GM23248 (cell line): ENCODE measurements at places on chromosomes 4 and X.
A peak's percentile ranks its signal among the peaks of the same experiment; 100 is the strongest.

DNA sequence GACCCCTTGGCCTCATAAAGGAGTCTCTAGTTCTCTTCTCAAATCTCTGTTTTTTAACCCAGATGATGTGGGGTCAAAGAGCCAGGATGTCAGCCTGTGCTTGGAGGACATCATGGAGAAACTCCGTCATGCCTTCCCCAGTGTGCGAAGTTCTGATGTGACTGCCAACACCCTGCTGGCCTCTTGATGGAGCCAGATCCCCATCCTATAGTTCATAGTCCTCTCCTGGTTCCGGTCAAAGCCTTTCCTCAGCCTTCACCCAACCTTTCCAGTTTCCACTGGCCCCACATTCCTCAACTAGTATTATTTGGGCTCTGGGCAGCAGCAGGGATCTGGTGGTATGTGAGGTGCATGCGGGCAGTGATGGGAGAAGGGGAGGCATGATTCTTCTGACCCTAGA, 30.7 kb downstream of the TAF7L start:
- peak; percentile 29 for DNase-seq

DNA sequence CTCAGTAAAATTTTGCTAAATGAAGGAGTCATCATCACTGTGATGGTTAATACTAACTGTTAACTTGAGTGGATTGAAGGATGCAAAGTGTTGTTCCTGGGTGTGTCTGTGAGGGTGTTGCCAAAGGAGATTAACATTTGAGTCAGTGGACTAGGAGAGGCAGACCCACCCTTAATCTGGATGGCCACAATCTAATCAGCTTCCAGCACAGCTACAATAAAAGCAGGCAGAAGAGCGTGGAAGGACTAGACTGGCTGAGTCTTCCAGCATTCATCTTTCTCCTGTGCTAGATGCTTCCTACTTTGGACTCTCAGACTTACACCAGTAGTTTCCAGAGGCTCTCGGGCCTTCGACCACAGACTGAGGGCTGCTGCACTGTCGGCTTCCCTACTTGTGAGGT, 21.3 kb upstream of the WDR44 start:
- DNase-seq = no peak

DNA sequence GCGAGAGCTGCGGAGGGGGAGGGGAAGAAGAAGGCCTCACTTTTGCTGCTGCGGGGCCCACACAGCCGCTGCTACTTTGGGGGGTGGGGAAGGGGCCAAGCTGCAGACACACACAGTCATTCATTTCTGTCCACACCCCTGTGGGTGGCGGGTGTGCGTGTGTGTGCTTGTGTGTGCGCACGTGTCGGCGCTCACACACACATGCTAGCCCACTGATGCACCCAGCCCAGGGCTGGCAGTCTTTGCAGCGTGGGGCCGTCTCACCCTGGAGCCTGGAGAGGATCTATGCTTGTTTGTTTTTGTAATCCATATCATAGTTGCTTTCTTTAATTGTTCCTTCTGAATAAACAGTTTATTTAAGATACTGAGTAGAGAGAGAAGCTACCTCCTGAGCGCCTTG, 4.0 kb downstream of the DUSP9 start:
- no peak for DNase-seq

- no peak for DNase-seq
Observed at GRCh38 chr4:38094419-38094818, 134.2 kb downstream of the PTTG2 start.

- DNase-seq = peak; percentile 6
Observed at GRCh38 chr4:173802662-173803022, 272.6 kb upstream of the HAND2 start.

DNA sequence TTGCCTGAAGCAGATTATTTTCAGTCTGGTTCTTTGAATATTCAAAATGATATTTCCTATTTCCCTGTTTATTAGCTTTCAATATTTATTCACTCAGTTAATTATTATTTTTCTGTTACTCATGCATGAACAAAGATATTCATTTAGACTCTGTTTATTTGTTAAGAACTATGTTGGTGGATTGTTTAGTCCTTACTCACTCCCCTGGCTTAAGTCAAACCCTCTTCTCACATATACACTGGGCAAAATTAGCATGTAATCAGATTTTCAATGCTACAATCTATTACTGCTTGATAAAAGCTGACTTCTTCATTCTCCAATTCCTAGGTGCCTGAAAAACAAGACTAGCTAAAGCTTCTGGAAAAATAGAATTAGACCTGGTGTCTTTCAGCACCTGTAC, 335.8 kb downstream of the FAT4 start:
- DNase-seq = no peak

- no peak for DNase-seq
Observed at GRCh38 chrX:13175056-13175455, 130.6 kb upstream of the FAM9C start.

GRCh38 chr4:169183581-169183980, 87.2 kb downstream of the SH3RF1 start:
- no peak for DNase-seq

DNA sequence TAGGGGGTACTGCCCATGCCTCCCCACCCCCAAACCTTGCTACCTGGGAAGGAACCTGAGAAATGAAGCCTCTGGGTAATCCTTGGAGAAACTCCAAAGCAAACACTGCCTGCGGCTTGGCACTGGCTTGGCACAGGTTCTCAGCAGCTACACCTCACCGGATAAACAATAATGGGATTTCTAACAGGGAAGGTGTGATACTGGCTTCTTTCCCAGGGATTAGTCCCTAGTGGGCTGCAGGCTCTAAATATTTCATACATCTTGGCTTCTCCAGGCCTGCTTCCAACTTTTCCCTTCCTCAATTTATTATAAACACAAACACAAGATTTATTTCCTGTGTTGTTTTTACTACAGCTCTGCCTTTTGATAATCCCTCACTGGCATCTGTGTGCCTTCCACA, 12.5 kb downstream of the SEC24D start:
- no peak for DNase-seq

DNA sequence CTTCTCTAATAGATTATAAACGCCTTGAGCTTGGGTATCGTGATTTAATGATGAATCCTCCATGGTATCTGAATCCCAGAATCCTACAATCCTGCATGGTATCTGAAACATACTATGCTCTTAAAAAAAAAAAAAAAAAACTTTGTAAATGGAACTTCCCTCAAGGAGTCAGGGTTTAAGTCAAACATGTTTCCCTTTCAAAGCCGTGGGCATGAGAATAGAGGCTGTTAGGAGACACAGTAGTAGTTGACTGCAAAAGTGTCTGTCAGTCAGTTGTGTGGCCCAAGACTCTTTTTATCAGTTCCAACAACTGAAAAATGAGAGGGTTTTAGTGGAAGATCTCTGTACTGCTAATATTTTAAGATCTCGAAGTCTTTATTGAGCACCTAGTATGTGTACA, 2.4 kb upstream of the HS3ST1 start:
- DNase-seq = no peak

DNA sequence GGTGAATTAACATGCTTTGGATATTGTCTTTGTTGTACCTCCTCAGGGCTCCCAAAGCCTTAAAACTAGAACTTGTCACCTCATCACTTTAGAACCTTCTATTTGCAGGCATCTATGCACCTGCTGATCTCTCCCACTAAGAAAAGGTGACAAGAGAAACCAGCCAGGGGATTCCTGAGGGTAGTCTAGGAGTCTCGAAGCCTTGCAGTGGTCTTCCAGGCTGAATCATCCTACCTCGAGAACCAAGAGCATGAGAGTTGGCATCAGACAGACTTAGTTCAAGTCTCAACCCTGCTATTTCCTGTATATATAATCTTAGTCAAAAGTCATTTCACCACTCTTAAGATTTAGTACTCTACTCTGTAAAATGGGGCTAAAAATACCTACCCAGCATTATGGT, 29.6 kb downstream of the RTL5 start:
- no peak for DNase-seq

DNA sequence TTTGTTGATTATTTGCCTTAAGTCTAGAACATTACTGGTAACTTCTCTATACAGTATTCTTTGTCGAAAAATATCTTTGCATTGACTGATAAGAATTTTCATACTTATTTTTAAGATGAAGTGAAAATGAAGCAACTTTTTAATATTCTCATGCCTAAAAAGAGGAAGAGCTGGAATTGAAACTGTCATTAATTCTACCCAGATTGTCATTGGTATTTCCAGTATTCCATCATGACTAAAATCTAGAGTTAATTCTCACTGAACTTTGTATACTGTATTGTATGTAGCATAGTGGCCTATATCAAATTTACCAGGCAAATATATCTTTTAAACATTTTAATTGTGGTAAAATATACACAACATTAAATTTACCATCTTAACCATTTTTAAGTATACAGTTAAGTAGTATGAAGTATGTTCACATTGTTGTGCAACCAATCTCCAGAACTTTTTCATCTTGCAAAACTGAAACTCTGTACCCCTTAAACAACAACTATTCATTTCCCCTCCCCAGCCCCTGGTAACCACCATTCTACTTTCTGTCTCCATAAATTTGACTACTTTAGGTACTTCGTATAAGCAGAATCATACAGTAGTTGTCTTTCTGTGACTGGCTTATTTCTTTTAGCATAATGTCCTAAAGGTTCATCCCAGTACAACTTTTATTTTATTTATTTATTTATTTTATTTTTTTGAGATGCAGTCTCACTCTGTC, 24.3 kb upstream of the ZNF41 start:
- DNase-seq = no peak

DNA sequence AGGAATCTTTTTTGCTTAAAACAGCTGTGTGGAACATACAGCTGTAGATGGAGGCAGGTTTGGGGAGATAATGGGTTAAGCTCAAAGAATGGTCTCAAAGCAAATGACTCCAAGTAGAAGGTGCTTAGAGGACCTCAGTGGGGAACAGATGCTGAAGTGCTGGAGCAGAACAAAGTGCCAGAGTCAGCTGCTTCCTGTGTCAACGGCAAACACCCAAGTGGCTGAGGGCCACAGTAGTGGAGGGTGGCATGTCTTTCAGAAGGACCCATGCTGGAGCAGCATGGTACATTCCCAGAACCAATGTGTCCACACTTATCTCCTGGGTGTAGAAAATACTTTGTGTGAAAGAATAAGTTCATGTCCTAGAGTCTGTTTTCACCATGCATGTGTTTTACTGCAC, 197.5 kb downstream of the CCNG2 start:
- DNase-seq = no peak

DNA sequence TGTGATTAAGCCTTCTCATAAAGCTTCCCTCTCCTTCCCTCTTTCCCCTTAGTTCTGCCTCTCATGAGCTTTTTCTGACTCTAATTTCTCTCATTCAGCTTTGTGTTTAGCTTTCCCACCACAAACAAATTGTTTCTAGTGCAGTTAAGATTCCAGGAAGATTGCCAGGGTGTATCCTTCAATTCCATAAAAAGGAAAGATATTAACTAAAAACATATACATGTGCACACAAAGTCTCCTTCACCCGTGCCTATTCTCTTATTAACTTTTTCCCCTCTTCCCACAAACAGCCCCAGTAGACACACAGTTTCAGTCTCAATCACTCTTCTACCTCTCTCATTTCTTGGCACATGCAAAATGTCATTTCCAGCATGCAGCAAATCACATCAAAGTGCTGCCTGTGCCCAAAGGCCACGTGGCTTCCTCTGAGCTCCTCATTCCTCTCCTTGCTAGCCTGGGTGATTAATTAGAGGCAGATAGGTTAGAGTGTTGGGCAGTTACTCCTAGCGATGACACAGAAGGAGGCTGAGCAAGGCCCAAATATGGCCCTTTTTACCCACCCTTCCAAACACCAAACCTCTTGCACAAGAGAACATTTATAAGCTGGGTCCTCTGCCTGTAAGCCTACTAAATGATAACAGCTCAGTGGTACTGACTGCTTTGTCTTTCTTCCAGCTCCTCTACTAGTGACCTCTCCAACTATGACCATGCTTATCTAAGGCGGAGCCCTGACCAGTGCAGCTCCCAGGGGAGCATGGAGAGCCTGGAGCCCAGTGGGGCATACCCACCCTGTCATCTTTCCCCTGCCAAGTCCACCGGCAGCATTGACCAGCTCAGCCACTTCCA, 159.6 kb downstream of the SOWAHB start:
- peak; percentile 94 for DNase-seq

DNA sequence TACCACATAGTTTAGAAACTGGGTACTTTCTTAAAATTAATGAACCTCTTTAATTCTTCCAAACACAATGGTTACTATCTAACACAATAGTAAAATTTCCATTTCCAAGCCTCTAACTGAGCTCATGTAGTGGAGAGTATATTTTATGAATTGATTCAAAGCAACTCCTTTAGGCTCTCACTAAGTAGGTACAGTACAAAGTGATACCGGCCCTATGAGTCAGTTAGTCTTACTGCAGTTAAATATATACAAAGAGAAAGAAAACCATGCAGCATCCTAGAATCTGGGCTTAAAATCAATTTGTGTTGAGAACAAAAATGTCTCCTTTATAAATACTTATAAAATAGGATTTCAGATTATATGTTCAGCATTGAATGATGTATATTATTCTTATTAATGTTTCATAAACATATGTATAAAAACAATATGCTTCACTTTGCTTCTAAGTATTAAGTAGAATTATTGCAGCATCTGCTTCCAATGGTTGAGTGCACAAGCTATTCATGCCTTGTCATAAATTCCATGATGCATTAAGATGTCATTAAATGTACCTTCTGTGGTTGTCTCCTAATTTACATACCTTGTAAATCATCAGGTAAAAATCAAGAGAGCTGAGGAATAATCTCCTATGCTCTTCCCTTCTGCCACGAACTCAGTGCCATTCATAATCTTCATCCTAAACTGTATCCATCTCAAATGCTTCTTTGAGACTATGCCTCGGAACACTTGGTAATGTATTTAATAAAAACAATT, 1037.8 kb downstream of the STPG2 start:
- no peak for DNase-seq
